NCI-H1105 treated with DMSO at 0.1 percent for 48 hours (cell line): ENCODE measurements at places on chromosomes 3 and 15.

- DNase-seq: peak; percentile 68
Measured at GRCh38 chr3:32872487-32873382, 54.9 kb downstream of the TRIM71 start.

DNA sequence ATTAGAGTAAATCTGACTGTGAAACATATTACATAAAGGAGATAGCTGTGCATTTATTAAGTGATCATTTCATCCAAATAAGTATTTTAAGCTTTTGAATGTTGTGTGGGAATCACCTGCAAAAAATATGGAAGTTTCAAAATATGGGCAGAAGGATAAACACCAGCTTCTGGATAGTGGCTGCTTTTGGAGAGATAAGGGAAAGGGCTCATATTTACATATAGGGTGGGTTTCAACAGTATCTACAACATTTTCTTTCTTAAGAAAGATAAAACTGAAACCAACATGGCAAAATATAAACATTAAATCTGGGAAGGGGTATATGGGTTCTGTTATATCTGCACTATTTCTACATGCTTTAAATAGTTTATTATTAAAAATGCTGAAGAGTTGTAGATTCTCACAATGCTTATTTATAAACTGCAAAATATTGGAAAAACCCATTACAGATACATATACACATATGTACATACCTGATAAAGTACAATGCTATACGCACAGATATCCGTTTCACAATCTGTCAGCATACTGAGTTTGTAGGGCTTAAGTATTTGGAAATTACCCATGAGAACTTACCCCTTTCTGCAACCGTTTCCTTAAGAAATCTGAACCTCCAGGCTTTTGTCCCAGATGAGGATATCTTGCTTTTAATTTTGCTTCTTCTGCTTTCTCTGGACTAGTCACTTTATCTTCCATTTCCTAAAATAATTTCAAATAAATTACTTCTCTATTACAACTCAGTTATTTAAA lies 12.1 kb downstream of the ARPP19 start:
- DNase-seq: no peak

GRCh38 chr3:177290633-177291032 lies 93.4 kb upstream of the TBL1XR1 start:
- no peak for DNase-seq

- no peak for DNase-seq
Measured at GRCh38 chr3:101102678-101103296, 109.6 kb upstream of the ABI3BP start.

DNA sequence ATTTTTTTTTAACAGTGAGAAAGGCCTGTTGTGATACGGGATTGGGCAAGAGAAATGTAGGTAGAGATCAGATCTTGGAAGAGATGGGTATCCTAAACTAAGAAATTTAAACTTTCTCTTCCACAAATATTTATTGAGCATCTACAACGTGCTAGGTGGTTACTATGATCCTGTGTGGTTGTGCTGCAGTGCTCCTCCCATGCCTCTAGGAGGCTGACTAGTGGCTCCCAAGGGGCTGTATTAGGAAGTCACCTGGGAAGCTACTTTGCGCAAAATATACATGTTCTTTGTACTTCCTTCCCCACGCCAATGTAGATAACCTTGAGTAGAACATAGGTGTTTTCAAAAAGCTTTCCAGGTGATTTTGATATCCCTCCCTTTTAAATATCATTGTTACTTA lies 27.2 kb downstream of the USP3 start:
- no peak for DNase-seq
